ENCODE measurements at places on chromosomes 5 and 9.

- DNase-seq: no peak
Observed at GRCh38 chr9:86500667-86501435, 146.6 kb upstream of the TUT7 start.

DNA sequence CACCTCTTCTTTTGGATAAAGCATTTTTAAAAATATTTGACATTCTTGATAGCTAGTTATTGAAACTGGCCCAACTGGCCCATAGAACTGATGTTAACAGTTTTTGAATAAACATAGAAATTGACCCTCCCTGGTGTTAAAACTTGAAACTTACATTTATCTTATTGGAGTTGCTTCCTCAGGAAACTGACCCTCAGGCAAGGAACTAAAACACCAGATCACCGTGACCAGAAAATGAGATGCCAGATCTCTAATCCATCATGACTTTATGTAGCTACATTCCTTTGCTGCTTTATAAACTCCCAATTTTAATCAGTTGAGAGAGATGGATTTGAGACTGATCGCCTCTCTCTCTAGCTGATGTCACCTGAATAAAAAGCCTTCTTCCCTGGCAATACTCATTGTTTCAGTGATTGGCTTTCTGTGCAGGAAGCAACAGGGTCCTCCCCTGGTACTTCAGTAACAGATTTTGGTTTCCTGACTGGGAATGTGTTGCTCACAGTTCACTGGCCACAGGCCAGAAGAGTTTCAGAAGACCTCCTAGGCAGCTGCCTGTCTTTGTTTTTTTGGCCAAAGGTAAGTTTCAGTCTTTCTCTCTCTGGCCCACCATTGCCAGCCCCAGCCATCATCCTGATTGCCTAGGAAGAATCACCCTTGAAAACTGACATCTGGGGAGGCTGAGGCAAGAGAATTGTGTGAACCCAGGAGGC is 212.4 kb downstream of the DTWD2 start:
- no peak for DNase-seq

- no peak for DNase-seq
Observed at GRCh38 chr9:38256461-38256860, 136.0 kb upstream of the ALDH1B1 start.

GRCh38 chr9:91038483-91039124 is 237.0 kb downstream of the SYK start:
- no peak for DNase-seq

GRCh38 chr5:137600721-137601360 is 101.7 kb upstream of the SPOCK1 start:
- DNase-seq: no peak

Data from substantia nigra (tissue), 51 donors.